ENCODE measurements at places on chromosomes 12 and 14.

DNA sequence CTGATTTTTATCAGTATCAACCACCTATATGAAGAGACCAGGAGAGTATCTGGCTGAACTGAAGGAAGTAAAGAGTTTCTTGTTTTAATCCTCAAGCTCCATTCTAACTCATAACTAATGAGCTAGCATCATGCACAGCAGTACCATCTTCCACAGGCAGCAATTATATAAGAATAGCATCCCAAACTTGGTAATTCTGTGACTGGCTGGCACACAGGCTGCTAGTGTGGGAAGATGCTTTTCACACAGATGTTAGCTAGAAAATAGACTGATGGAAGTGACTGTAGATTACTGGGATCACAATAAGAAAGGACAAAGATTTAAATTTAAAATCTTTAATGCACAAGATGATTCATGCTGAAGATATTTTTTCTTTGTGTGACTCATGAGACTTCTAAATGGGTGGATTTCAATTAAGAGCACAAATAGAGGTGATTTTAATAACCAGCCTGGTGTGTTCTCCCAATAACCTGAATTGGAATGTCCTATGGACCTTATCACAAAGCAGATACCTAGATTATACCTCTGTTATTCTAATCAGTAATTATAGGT lies 417.7 kb upstream of the ATXN7L3B start:
- DNase-seq = no peak

DNA sequence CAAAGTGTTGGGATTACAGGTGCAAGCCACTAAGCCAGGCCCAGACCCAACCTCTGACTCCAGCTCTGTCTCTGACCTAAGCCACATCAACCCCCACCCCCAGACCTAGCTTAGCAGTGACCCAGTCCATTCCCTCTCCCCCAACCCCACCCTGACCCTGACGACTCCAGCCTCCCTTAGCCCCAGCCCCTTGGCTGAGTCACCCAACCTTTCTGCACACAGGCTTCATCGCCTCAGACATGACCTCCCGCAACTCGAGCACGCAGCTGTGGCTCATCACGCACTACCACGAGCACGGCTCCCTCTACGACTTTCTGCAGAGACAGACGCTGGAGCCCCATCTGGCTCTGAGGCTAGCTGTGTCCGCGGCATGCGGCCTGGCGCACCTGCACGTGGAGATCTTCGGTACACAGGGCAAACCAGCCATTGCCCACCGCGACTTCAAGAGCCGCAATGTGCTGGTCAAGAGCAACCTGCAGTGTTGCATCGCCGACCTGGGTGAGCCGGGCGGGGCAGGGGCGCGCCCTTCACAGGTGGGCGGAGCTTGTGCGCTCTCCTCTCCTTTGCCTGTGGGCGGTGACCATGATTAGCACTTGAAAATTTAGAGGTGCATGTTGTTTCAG lies 7.8 kb downstream of the ACVRL1 start:
- DNase-seq = no peak

DNA sequence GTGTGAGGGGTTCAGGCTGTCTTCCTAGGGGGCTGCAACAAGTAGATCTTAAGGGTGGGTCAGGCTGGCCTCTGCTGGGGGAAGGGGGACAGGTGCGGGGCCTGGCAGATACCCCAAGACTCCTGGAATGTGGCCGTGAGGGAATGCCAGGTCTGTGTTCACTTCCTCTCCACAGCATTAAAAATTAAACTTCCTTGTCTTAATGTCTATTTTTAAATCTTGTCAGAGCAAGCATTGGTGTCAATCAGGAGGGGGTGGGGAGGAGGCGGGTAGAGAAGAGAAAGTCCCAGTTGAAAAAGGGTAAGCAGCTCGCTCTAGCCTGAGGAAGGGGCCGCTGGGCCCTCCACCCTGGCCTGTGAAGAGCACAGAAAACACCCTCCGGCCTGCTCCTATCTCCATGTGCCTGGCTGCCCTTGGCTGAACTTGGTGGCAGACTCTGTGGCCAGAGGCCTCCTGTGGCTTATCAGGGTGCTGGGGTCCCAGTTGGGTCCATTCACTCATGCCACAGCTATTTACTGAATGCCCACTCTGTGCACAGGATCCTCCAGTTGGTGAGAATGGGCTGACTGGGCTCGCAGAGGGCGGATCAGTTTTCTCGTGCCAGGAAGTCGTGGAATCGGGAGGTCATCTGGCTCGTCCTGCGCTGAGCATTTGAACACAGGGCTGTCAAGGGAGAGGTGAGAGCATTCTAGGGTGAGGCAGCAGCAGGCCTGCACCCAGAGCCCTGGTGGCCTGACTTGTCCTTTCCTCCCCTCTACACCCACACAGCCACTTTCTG lies 128.8 kb downstream of the TSPAN9 start:
- no peak for DNase-seq

GRCh38 chr14:71508901-71509300 lies 423.3 kb upstream of the RGS6 start:
- no peak for DNase-seq

- DNase-seq = no peak
These were observed 6.7 kb upstream of the PPP4R3A start for GRCh38 chr14:91516663-91517388.

DNA sequence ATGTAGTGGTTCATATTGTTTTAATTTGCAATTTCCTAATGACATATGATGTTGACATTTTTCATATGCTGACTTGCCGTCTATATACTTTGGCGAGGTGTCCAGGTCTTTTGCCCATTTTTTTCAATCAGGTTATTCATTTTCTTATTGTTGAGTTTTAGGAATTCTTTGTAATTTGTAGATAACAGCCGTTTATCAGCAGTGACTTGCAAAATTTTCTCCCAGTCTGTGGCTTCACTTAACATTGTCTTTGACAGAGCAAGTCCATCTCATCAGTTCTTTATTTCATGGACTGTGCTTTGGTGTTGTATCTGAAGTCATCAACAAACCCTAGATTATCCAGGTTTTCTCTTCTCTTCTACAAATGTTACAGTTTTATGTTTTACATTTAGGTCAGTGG lies 12.6 kb upstream of the KLHDC2 start:
- DNase-seq = no peak

DNA sequence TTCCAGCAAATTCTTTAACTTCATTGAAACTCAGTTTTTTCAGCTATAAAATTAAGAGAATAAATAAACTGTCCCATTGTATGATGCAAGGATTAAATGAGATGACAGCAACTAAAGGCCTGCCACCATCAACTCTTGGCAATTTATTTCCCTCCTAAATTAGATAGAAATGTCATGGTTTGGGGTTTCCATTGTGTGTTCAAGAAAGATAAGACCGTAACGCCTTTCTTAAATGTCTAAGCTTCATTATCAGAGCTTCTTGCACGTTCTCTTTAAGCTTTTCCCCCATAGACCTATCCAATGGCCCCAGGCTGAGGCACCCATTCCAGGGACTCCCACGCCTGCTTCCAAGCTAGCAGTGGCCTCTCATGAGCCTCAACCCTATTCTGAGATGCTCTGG lies 281.9 kb downstream of the CACNA1C start:
- DNase-seq = no peak

- no peak for DNase-seq
These were observed 18.4 kb upstream of the SRGAP1 start for GRCh38 chr12:63826006-63826585.

DNA sequence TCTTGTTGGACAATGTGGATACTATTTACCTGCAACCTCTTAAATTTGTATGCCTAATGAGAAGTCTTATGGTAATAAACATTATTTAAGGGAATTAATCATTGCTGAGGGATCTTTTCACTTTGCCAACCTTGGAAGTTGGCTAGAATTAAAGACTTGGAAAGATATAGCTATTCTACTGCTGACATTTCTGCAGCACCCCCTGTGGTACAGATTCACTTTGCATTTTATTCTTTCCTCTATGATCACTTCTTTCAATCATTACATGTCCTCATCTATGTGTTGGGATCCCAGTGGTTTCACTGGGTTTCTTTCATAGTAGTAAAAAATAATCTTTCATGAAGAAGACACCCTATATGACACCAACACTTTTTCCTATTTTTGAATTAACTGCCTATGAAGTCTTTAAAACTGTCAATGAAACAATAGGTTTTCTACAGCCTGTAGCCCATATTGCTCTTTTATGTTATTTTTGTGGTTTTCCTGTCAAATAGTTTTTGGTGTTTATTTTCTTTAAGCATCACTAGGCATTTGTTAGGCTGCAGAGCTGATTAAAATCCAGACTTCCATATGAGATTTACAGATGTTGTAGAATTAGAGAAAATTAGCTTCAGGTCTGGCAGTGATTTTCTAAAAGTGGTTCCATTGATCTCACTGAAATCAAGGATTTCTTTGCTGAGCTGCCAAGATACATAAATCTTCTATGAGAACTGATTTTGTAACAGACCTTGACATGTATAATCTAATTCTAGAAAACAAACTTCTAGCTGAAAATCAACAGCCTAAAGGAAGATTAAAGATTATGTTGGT lies 256.1 kb downstream of the NAV3 start:
- DNase-seq = no peak

GRCh38 chr12:122003651-122004611 lies 17.8 kb upstream of the BCL7A start:
- no peak for DNase-seq

DNA sequence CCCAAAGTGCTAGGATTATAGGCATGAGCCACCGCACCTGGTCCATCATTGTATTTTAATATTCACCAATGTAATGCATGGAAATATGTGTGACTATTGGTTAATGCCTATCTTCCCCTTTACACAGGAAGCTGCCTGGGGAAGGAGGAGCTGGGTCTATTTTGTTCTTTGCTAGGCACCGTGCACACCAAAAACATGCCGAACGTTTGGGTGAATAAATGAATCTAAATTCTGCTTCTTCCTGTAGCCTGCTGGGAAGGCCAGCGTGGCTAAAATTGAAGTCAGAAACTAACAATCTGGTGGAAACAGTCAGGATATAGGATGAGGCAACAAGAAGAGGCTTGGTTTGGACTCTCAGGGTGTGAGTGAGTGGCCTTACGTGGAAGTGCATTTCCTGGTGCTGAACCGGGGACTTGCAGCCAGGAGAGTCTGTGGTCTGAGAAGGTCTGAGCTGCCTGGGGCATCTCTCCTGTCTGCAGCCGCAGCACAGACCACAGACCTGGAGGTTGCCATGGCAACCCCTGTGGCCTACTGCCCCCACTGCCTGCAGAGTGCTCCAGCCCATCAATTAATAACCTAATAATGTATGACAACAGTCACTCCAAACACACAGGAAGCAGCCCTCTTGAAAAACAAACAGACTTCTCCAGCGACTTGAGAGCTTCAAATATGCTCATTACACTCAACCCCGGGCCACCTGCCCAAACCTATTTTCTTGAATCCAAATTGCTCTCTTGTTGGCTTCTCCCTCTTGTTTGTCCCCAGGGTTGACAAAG lies 5.5 kb upstream of the GPR68 start:
- DNase-seq = no peak

- no peak for DNase-seq
These were observed 81.2 kb upstream of the CCDC175 start for GRCh38 chr14:59657769-59658168.

DNA sequence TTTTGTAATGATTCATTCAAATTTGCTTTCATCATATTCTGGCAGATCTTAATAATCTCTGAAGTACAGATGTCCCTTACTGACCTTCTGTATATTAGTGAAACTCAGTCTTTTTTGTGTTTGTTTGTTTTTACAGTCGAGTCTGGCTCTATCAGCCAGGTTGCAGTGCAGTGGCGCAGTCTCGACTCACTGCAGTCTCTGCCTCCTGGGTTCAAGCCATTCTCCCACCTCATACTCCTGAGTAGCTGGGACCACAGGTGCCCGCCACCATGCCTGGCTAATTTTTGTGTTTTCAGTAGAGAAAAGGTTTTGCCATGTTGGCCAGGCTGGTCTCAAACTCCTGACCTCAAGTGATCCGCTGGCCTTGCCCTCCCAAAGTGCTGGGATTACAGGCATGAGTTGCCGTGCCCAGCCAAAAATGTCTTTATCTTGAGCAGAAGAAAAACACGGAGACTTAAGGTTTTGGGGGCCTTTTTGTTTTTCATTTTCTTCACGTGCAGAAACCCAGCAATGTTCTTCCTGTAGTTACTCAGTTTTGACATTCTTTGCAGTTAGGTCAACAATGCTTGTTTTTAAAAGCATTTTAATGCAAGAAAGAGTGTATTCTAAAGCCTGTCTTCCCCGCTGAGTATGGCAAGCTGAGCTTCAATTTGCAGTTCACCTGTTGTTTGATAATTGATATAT lies 79.5 kb downstream of the FAR2 start:
- DNase-seq = no peak

DNA sequence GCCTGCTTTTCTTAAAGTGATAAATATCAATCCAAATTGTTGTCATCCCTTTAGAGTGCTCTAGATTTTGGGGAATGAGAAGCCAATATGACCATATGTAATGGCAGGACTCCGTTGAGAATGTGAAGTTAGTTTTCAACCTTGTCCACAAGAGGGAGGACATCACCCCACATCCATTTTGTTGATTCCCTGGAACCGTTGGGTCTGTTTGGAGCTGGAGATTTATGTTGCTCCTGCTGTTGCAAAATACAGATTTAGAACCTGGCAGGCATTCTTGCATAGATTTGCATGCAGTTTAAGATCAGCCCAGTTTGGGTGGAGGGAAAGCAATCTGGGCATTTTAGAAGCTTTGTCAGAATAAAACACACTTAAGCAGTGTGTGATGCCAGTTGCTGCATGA lies 620.1 kb downstream of the NRXN3 start:
- no peak for DNase-seq

- DNase-seq = no peak
These were observed 55.5 kb downstream of the RDH12 start for GRCh38 chr14:67757175-67757574.

- DNase-seq = no peak
These were observed 9.4 kb downstream of the PDE3A start for GRCh38 chr12:20377750-20378149.

DNA sequence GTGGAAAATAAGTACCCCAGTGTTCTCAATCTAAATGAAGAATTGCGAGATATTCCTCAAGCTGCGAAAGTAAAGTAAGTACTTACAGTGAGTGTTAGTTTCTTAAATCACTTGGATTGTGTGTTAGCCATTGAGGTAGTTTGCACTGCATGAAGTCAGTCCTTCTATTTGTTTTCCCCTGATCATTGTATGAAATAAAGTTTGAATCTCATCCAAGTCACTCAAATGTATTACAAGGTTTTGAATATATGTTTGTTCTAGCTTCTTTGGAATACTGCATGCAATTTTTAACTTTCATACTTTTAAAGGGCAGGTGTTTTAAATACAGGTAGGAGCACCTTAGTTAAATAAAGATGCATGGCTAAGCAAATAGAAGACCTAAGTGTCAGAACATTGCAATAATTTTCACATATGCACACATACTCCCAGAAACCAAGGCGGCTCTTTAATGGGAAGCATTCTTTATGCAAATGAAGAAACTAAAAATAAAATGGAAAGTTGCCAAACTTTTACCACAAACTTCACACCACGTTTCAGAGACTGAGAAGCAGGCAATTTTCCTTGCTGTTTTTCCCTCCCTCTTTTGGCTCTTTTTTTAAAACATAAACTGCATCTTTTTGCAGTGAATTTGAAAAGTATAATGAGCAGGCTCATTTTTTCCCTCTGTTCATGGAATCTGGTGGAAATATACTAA lies 105.6 kb downstream of the GPR135 start:
- DNase-seq = no peak

- no peak for DNase-seq
These were observed 311 bp upstream of the LGR5 start for GRCh38 chr12:71439362-71439612.

Data from D721Med (cell line).